ENCODE measurements at places on chromosomes 2 and 18. TPM values are rescaled to one million over a fixed set of nuclear protein-coding genes. Genes with fewer than 3 reads are reported as not detected.

DNA sequence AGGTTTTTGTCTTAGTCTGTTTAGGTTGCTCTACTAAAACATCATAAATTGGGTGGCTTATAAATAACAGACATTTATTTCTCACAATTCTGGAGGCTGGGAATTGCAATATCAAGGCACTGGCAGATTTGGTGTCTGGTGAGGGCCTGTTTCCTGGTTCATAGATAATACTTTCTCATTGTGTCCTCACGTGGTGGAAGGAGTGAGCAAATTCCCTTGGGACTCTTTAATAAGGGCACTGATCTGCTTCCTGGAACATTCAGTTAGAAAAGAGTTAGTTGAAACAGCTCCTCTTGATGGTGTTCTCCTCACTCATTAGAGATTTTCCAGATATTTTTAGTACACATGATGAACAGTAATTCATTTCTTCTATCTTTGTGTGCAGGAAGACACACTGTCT, 22.3 kb downstream of the COL4A3 start:
- peak; percentile 22 for DNase-seq

GRCh38 chr2:69307579-69308064, 79.4 kb downstream of the GFPT1 start:
- no peak for DNase-seq

GRCh38 chr18:57798713-57799373, 4.3 kb downstream of the ATP8B1 start:
- DNase-seq: no peak

- DNase-seq: no peak
Measured at GRCh38 chr2:73449404-73449803, 63.8 kb downstream of the ALMS1 start.

GRCh38 chr2:70757966-70758365, 10.0 kb downstream of the ADD2 start:
- DNase-seq: no peak

DNA sequence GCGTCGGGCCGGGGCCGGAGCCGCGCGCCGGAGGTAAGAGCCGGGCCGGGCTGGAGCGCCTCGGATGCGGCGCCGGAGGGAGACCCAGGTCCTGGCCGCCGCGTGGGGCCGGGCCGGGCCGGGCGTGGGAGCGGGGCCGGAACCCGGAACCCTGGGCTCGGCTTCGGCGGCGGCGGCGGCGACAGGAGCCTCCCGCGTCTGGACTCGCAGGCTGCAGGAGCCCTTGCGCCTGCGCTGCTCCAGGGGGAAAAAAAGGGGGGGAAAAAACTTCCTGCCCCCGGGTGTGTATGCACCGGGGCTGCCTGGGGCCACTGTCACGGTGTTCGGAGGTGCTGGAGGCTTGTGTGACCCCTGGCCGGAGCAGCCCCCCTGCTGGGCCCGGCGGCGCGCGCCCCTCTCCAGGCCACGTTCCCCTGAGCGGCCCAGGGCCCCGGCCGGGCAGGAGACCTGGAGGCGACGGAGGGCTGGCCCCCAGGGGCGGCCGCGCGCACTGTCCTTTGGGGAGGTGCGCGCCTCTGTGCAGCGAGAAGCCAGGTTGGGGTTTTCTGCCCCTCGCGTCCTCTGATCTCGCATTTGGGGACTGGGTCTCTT, 864 bp downstream of the KLHL29 start:
- DNase-seq: peak; percentile 18

GRCh38 chr2:16855183-16855582, 189.5 kb upstream of the CYRIA start:
- DNase-seq: no peak

GRCh38 chr18:59050661-59051057, 89.0 kb upstream of the SEC11C start:
- no peak for DNase-seq

GRCh38 chr2:2933426-2933825, 444.2 kb downstream of the EIPR1 start:
- DNase-seq: no peak

MFSD6 gene
- 11.0 TPM for total RNA-seq

HAAO gene
- not detected for total RNA-seq

WIPF1 gene
- 11.9 TPM for total RNA-seq

FBXO48 gene
- 0.64 TPM for total RNA-seq

FAP gene
- 102 TPM for total RNA-seq

CYP26B1 gene
- total RNA-seq: 2.1 TPM

GREB1 gene
- total RNA-seq: 0.57 TPM

Measured in LHCN-M2 (cell line).